Suppressor macrophage treated with lipopolysaccharide for 1 hour (primary cell): ENCODE measurements at places on chromosomes 11 and 22.

DNA sequence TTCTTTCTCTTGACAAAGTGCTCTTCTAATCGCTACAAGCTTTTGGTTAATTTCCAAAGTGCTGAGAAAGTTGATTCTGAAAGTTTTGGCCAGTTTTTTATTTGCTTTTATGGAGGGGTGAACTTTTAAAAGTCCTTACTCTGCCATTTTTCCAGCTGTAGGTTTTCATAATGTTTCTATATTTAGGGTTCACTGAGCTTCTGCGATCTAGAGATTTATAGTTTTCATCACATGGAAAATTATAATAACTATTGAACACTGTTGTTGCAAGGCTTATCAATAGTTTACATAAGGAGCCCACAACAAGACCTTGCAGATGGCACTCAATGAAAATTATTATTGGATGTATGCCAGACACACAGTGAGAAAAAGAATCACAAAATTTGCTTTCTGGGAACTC, 55.1 kb downstream of the DLG2 start:
- DNase-seq: no peak

- DNase-seq: no peak
Measured at GRCh38 chr22:48706934-48707762, 1120.5 kb downstream of the BRD1 start.

DNA sequence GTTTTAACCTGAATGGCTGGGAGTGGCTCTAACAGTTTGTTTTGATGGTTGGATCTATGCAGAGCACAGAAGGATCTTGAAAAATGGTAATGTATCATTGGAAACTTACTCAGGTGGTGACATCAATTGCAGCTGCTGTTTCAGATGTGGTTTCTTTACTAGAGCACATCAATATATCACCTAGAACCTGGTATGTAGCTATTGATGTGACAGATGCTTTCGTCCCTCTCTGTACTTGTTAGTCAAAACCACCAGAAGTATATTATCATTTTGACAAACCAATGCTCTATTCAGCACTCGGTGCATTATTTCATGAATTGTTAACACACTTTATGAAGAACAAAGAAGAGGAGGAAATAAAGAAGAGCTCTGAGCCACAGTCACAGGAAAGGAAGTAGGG, 26.6 kb upstream of the SCN3B start:
- no peak for DNase-seq

DNA sequence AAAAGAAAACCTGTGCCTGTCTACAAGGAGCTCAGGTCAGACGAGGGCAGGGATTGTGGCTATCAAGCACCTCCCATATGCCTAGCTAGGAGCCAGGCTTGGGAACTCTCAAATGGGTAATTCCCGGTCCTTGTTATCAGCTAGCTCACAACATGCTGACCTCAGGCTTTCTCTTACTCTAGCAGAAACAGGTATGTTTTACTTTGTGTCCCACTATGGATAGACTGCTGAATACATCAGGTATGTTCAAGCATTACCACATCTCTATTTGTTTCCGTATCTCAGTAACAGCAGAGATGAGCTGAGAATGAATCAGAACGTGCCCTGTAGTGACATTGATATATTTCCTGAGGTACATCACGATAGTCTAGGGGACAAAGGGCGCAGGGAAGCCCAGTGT, 29.4 kb downstream of the SHISA8 start:
- DNase-seq: no peak

GRCh38 chr11:128967578-128967977, 24.9 kb upstream of the TP53AIP1 start:
- no peak for DNase-seq

- DNase-seq: no peak
Measured at GRCh38 chr11:1641096-1641495, 11.5 kb downstream of the KRTAP5-5 start.

GRCh38 chr11:57094181-57094935, 87.4 kb upstream of the LRRC55 start:
- no peak for DNase-seq

DNA sequence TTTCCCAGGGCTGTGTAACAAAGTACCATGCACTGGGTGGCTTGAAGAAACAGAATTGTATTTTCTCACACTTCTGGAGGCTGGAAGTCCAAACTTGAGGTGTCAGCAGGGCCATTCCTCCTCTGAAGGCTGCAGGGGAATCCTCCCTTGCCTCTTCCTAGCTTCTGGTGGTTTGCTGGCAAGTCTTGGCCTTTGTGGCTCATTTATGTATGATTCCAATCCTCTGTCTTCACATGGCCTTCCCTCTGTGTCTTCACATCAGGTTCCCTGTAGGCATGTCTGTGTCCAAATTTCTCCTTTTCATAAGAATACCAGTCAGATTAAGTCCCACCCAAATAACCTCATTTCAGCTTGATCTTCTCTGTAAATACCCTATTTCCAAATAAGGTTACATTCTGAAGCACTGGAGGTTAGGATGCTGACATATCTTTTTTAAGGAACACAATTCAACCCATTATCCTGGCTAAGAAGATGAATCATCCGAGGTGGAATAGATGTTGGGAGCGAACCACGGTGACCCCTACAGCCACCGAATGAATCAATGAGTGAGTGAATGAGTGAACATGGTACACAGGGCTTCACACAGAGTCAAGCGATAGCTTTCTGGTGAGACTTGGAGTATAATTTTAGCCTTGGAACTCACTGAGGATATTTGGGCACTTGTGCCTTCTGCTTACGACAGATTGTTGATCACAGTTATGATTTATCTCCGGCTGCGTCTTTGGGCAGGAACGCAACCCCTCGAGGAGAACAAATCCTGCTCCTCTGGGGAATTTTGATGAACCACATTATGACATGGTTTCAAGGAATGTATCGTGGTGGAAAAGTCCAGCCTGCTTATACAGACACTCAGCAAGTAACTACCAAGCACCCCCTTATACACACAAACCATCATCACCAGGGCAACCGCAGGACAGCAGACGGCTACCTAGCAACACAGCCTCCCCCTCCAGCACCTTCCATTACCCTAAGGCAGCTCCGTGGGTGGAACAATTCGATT, 34.3 kb upstream of the MICAL2 start:
- peak; percentile 26 for DNase-seq

GRCh38 chr11:122681070-122681469, 25.5 kb downstream of the UBASH3B start:
- no peak for DNase-seq

DNA sequence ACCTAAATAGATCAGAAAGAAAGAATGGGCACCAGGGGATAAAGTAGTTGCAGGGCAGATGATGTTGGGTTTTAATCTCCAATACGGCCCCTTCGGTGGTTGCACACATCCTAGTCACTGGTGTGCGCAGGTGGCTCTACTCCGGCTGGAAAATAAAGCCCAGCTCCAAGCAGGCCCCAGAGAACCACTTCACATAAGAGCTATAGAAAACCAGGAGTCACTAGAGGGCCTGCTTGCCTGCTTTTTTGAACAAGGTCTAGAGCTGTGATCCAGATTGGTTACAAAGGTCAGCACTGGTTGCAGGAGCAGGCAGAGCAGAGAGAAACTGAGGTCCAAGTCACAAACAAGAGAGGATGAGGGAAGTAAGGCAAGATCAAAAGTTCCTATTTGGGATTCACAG, 41.5 kb upstream of the MS4A8 start:
- DNase-seq: no peak

GRCh38 chr11:91178366-91178765, 955.5 kb upstream of the CHORDC1 start:
- DNase-seq: no peak

GRCh38 chr11:62752994-62753735, 795 bp downstream of the ZBTB3 start:
- DNase-seq: no peak

GRCh38 chr11:35615921-35616900, 2.0 kb upstream of the FJX1 start:
- DNase-seq: peak; percentile 82

- DNase-seq: peak; percentile 83
Measured at GRCh38 chr11:68120273-68121066, 718 bp downstream of the CHKA start.

DNA sequence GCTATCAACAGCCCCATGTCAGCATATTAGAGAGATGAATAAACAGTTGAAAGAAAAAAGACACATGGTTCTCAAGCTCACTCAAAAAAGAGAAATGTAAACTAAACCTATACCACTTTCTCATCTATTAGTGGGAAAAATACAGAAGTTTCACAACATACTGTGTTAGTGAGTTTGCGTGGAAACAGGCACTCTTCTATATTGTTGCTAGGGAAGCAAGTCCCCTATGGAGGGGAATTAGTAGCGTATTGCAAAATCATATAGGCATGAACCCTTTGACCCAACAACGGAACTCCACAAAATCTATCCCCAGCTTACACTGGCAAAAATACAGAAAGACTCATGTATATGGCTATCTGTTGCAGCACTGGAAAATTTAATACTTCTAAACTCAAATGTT, 14.2 kb upstream of the RFPL2 start:
- DNase-seq: peak; percentile 90

DNA sequence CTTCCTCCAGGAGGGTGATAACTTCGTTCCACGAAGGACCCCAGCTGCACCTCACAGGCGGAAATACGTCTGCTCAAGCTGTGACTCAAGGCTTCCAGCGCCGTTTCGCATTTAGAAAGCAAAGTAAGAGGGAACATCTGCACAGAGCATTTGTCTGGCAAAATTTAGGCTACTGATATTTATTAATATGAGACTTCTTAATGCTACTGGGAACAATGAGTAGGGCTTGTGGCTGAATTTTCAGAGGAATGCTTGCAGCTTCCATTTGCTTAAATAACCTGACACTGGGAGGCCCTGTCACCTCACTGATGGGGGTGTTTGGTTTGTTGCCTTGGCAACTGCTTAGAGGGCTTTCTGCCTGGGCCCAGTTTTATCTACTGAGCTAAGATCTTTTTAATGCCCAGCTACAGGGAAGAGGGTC, 14.7 kb upstream of the ST14 start:
- no peak for DNase-seq

DNA sequence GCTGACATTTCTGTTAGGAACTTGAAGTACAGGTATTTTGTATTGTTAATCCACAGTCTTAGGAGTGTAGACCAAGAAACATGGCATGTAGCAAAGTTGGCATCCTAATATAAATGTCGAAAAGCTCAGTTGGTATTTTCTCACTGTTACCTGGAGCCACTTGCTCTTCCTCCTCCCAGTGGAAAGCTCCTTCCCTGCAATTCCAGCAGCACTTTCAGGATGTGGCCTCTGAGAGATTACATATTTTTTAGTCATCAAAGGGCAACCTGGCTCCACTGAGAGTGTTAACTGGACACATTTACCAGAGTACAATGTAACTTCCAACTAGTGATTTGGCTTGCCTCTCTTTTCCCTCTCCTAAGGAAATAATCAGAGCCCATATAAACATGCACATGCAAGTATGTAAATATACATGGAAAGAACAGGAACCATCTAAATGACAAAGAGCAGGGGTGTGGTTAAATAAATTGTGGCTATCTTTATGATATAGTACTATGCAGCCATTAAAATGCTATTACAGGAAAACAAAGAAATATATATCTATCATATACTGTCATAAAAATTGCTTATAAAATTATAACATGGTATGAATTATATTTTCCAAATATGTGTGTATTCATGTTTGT, 14.3 kb upstream of the EED start:
- DNase-seq: no peak

GRCh38 chr11:3132831-3133260, 32.3 kb downstream of the OSBPL5 start:
- no peak for DNase-seq

DNA sequence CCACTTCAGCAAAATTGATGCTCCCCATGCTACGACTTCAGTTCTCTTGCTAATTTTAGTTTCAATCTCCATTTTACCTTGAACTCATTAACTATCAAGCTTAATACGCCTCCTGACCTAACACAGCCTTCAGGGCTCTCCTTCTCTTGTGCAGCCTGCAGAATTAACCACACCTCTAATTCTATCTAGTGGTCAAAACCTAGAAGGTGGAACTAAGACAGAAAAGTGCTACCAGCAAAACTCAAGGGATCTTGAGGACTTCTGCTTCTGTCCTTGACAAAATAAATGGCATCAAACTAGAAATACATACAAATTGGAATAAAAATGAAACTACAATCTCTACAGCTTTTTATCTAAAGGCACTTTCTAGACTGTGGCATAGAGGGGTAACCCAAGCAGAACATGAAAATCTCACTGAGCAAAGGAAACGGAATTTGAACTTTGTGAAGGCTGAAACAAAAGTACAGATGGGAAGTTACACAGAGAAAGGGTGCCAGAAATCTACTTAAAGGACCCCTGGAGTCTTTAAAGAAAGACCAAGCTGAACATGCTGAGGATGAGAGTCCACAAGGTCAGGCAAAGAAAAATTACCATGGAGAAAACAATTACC, 10.7 kb downstream of the CWF19L2 start:
- DNase-seq: no peak

DNA sequence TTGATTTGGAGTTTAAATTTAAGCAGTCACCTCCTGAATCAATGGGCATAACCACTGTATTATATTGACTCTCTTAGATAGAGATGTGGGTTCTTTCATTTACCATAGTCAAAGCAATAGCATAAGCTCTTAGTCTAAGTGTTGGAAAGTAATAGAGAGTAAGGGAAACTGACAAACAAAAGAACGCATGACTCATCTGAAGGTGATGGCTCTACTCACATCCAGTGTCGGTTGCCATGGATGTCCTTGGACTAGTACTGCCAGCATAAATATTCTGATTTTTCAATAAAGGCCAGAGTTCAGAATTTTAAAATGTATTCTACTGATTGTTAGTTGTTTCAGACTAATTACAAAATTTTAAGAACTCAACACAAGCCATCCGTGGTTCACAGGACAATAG, 444.9 kb upstream of the DDI1 start:
- no peak for DNase-seq

- no peak for DNase-seq
Measured at GRCh38 chr11:113831314-113831713, 44.1 kb downstream of the USP28 start.

GRCh38 chr11:1453611-1454034, 33.0 kb downstream of the MOB2 start:
- DNase-seq: no peak

- DNase-seq: no peak
Measured at GRCh38 chr11:68821670-68822069, 20.0 kb downstream of the CPT1A start.

DNA sequence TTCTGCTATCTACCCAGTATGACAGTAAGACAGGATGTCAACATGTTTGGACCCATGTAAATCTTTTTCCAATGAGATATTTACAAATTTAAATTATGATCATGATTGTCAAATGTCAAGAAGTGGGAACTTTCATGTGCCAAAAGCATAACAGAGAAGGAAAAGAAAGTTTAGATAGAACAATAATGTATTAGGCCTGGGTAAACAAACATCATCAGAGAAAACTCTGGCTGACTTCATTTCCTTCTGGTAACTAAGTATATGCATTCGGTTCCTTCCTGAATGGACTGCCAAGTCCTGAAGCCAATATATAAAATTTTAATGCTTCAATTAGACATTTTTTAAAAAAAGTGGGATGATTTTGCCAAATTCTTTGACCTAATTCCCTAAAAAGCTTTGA, 16.5 kb downstream of the RNF141 start:
- DNase-seq: no peak

DNA sequence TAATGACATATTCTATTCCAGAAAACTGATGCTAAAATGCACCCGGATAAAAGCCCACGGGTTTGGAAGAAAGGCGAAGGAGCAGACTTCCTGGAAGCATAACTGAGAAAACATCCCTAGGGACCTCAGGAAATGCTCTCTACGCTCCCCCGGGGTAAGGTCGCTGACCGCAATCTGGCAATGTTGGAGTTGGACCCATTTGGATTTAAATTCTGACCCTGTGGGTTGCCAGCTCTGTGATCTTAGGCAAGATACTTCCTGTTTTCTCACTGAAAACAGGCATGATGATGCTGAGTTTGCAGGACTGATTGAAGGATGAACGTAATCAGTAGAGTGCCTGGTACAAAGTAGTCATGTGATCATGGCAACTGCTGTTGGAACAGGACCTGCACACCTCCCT, 1054.0 kb downstream of the NTM start:
- no peak for DNase-seq
